ENCODE measurements at places on chromosomes 2 and 18.

GRCh38 chr2:140247451-140248195 is 1467.4 kb upstream of the NXPH2 start:
- H3K4me1 ChIP-seq = no peaks in the 10 kb centered on the region
- DNase-seq = no peak
- H3K4me3 ChIP-seq = no peak overlapping the region
- no peak overlapping the region for H3K27ac ChIP-seq
- no peaks in the 10 kb centered on the region for H3K36me3 ChIP-seq

DNA sequence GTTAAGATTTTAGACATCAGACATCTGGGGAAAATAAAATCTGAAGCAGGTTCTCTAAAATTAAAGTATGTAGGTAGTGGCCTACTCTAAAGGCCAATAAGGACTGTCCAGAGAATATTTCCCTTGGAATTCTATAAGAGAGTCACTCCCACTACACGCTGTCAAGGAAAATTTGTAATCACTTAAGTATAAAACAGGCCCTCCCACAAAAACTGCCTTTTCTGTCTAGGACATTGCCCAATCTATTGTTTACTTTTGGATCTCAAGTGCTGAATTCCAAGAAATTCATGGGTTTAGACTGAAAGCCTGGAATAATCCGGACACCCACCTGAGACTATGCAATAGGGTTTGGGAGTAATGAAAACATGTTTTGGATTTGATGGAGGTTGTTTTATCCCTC is 1.7 kb upstream of the SRBD1 start:
- H3K4me3 ChIP-seq = no peak overlapping the region
- H3K27ac ChIP-seq = peak overlapping the region; percentile 90

DNA sequence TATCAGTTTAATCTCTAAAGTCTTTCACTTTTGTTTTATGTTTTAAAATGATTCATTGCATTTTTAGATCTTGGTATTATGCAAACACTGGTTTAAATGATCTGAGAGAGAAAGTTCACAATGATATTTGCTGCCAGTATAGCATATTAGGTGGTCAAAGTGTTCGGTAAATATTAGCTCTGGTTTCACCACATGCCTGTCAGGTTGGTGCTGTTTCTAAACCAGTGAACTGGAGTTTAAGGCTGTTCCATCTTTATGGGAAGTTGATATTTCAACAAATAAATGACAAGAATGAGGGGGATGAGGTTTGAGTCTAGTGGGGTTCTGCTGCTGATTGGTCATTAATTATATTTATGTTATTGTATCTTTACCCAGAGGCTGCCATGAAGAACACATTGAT is 436.4 kb downstream of the DCDC2C start:
- H3K27me3 ChIP-seq = peaks cover 10% of the 10 kb centered on the region
- H3K36me3 ChIP-seq = no peaks in the 10 kb centered on the region
- no peak overlapping the region for H3K27ac ChIP-seq
- DNase-seq = no peak

DNA sequence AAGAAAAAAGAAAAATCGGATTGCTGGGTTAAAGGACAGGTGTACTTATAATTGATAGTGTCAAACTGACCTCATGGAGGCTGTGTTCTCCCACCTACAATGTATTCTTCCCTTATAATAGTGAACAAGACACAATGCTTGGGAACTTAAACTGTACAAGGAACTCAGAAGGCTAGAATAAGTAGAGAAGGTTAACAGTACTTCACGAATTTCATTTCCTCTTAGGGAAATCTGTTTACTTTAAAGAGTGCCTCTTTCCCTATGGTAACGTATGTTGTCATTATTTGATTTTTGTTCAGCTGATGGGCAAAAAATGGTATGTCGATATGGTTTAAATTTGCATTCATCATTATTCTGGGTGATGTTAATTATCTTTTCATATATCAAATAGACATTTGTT is 9.2 kb upstream of the HK2 start:
- no peak overlapping the region for H3K27ac ChIP-seq
- no peak overlapping the region for H3K4me3 ChIP-seq
- H3K4me1 ChIP-seq = peaks cover 13% of the 10 kb centered on the region
- DNase-seq = no peak
- no peaks in the 10 kb centered on the region for H3K36me3 ChIP-seq

- peak within 1 kb of the TSS; percentile 88 for H3K4me3 ChIP-seq
- H3K27ac ChIP-seq = no peak within 1 kb of the TSS
- H3K27me3 ChIP-seq = peaks cover 50% of the 10 kb centered on the region
- peak; percentile 75 for DNase-seq
Measured at GRCh38 chr2:223837287-223838061, at the start of gene AP1S3. TSS of gene AP1S3 (minus strand) at chr2:223837582. CDS start at chr2:223837450, 132 bp downstream.

GRCh38 chr2:145199827-145200706 is 680.1 kb upstream of the ZEB2 start:
- no peak overlapping the region for H3K4me3 ChIP-seq
- peaks cover 62% of the 10 kb centered on the region for H3K4me1 ChIP-seq
- H3K36me3 ChIP-seq = no peaks in the 10 kb centered on the region
- no peak overlapping the region for H3K27ac ChIP-seq

DNA sequence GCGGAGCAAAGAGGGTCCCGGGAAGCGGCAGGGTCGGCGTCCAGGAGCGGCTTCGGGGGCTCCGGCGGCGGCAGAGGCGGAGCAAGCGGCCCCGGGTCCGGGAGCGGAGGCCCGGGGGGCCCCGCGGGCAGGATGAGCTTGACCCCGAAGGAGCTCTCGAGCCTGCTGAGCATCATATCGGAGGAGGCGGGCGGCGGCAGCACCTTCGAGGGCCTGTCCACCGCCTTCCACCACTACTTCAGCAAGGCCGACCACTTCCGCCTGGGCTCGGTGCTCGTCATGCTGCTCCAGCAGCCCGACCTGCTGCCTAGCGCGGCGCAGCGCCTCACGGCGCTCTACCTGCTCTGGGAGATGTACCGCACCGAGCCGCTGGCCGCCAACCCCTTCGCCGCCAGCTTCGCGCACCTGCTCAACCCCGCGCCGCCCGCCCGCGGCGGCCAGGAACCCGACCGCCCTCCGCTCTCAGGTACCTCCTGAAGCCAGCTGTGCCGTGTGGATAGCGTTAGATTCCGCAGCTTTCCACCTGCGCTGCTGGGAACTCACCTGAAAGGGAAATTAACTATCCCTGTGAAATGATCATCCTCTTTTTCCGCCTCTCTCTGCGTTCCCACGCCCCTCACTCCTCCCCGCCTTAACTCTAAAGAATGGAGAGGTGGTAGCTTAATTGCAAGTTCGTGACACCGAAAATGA is 472 bp downstream of the CNOT11 start:
- DNase-seq = peak; percentile 55
- H3K27me3 ChIP-seq = peaks cover 3% of the 10 kb centered on the region
- H3K4me1 ChIP-seq = peaks cover 47% of the 10 kb centered on the region
- peaks cover 37% of the 10 kb centered on the region for H3K36me3 ChIP-seq
- H3K27ac ChIP-seq = peak overlapping the region; percentile 76

GRCh38 chr2:102159295-102159694 is 16.7 kb downstream of the IL1R1 start:
- H3K4me3 ChIP-seq = no peak overlapping the region
- H3K36me3 ChIP-seq = peaks cover 16% of the 10 kb centered on the region
- DNase-seq = no peak
- H3K27me3 ChIP-seq = no peaks in the 10 kb centered on the region

GRCh38 chr2:128639693-128640092 is 321.0 kb upstream of the HS6ST1 start:
- H3K36me3 ChIP-seq = no peaks in the 10 kb centered on the region
- peak overlapping the region; percentile 78 for H3K27ac ChIP-seq
- peaks cover 33% of the 10 kb centered on the region for H3K27me3 ChIP-seq
- peaks cover 44% of the 10 kb centered on the region for H3K4me1 ChIP-seq
- DNase-seq = no peak

DNA sequence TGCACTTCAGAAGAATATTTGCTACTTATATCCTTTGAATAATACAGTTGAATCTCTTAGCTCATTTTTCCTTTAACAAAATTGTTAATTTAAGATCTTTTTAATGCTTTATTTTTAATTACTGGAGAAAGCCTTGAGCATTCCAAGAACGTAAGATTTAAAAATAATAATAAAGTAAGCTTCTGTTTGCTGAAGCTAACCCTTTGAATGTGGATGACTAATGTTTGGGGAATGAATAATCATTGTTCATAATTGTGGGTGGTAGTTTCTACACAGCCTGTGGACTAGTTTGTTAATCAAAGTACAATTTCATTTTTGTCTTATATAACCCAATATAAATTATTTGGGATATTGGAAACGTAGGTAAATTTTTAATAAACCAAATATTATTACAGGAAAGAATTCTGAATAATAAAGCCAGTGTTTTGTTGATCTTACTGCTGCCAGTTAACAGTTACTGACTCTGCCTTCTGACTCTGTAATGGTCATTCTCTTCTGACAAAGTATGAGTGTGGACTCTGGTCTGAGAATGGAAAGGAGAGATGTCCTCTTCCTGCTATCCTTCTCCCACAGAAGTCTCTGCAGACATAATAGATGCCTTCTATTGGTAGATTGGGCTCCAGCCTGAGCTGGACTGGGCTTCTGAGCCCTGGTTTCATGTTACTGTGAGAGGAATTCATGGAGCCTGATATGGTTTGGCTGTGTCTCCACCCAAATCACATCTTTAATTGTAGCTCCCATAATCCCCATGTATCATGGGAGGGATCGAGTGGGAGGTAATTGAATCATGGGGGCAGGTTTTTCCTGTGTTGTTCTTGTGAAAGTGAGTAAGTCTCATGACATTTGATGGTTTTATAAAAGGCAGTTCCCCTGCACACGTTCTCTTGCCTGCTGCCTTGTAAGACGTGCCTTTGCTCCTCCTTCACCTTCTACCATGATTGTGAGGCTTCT is 292.7 kb upstream of the SLC39A10 start:
- H3K27me3 ChIP-seq = no peaks in the 10 kb centered on the region
- DNase-seq = no peak
- no peak overlapping the region for H3K27ac ChIP-seq

DNA sequence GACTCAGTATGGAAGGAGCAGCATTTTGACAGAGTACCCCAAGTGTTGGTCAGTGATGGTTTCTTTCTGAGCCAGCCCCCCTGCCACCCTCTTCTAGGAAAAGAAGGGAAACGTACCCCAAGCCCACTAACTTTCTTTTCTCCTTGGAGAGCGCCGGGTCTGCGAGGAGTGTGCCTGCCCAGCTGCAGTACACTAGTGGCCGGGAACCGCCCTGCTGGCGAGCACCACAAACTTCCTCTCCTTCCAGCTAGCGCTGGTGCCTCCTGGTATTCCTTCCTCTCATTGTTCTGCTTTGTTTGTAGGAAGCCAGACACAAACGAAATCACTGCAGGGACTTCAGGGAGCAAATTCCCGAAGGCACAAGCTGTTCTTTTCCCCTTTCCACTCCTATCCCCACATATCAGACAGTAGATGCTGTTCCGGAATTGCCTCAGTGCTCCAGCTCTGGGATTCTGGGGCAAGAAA is 1.8 kb downstream of the CCDC85A start:
- DNase-seq = peak; percentile 36
- peak overlapping the region; percentile 86 for H3K4me3 ChIP-seq
- H3K36me3 ChIP-seq = no peaks in the 10 kb centered on the region

GRCh38 chr18:48908916-48909315 is 41.8 kb downstream of the SMAD7 start:
- H3K4me3 ChIP-seq = no peak overlapping the region
- no peak overlapping the region for H3K27ac ChIP-seq
- peaks cover 7% of the 10 kb centered on the region for H3K36me3 ChIP-seq
- peaks cover 14% of the 10 kb centered on the region for H3K4me1 ChIP-seq

- DNase-seq = no peak
- H3K4me3 ChIP-seq = no peak overlapping the region
- peaks cover 3% of the 10 kb centered on the region for H3K27me3 ChIP-seq
- peaks cover 5% of the 10 kb centered on the region for H3K36me3 ChIP-seq
- no peak overlapping the region for H3K27ac ChIP-seq
Measured at GRCh38 chr2:216770717-216771116, 75.4 kb upstream of the IGFBP5 start.

- no peak overlapping the region for H3K27ac ChIP-seq
- H3K27me3 ChIP-seq = peaks cover 6% of the 10 kb centered on the region
- no peaks in the 10 kb centered on the region for H3K36me3 ChIP-seq
- no peak for DNase-seq
Measured at GRCh38 chr2:10002681-10003080, 40.7 kb upstream of the KLF11 start.

DNA sequence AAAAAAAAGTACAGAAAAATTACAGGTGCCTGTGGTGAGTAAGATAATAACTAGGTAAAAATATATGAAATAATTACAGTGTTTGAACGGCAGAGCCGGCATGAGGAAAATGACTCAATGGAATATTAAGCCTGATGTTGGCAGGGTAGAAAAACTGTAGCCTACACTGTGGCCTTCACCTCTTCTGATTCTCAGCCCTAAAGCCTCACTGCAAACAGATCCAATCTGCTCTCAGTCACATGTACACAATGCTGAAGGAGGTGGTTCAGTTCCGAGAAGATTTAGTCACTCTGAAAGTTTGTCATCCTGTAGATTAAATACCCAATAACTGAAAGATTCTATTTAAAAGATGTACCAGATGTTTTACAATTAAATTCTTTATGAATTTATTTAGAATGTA is 66.9 kb upstream of the MAP3K20 start:
- no peak overlapping the region for H3K4me3 ChIP-seq
- H3K27ac ChIP-seq = no peak overlapping the region
- H3K4me1 ChIP-seq = peaks cover 9% of the 10 kb centered on the region
- no peaks in the 10 kb centered on the region for H3K36me3 ChIP-seq
- peaks cover 4% of the 10 kb centered on the region for H3K27me3 ChIP-seq

- peaks cover 7% of the 10 kb centered on the region for H3K27me3 ChIP-seq
- no peak for DNase-seq
- H3K27ac ChIP-seq = no peak overlapping the region
- H3K4me1 ChIP-seq = no peaks in the 10 kb centered on the region
Measured at GRCh38 chr2:129428086-129428660, 551.3 kb upstream of the RAB6C start.

DNA sequence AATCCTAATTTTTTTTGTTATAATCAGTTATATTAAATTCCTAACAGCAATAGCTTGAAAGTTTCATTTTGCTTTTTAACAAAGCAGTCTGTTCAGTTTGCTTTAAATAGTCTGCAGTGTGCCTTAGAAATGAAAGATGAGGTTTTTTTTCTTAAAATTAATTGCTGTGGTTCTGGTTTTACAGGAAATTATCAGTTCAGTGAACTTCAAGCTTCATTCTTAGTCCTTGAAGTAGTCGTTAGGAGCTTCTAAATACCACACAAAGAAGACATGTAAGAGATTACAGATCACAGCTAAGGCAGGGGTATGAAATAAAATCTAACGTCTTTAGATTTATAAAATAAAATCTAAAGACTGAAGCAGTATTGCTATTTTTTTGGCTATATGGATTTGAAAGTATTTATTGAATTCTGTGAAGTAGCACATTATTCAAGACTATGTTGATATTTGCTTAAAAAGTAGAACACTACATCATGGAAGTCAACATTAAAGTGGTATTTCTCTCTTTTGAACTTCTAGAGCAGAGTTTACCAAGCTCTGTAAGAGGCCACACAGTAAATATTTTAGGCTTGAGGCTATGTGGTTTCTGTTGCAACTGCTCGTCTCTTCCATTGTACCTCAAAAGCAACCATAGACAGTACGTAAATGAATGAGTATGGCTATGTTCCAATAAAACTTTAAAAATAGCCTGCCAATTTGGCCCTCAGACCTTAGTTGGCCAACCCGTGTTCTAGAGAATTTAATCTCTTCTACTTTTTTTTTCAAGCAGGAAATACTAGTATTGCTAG is 81.5 kb upstream of the STON1 start:
- DNase-seq = no peak
- no peak overlapping the region for H3K4me3 ChIP-seq
- H3K4me1 ChIP-seq = peaks cover 24% of the 10 kb centered on the region
- H3K27me3 ChIP-seq = no peaks in the 10 kb centered on the region
- no peak overlapping the region for H3K27ac ChIP-seq
- peaks cover 14% of the 10 kb centered on the region for H3K36me3 ChIP-seq

- H3K27me3 ChIP-seq = no peaks in the 10 kb centered on the region
- no peak for DNase-seq
- H3K36me3 ChIP-seq = peaks cover 7% of the 10 kb centered on the region
- H3K27ac ChIP-seq = no peak overlapping the region
Measured at GRCh38 chr18:9740071-9740470, 32.0 kb downstream of the RAB31 start.
